ENCODE measurements at places on chromosomes 1 and 21.
A peak's percentile ranks its signal among the peaks of the same experiment; 100 is the strongest.

- no peak for DNase-seq
Observed at GRCh38 chr1:55081188-55081904, 42.0 kb downstream of the PCSK9 start.

GRCh38 chr1:79197421-79197820, 190.9 kb upstream of the ADGRL4 start:
- DNase-seq: no peak

DNA sequence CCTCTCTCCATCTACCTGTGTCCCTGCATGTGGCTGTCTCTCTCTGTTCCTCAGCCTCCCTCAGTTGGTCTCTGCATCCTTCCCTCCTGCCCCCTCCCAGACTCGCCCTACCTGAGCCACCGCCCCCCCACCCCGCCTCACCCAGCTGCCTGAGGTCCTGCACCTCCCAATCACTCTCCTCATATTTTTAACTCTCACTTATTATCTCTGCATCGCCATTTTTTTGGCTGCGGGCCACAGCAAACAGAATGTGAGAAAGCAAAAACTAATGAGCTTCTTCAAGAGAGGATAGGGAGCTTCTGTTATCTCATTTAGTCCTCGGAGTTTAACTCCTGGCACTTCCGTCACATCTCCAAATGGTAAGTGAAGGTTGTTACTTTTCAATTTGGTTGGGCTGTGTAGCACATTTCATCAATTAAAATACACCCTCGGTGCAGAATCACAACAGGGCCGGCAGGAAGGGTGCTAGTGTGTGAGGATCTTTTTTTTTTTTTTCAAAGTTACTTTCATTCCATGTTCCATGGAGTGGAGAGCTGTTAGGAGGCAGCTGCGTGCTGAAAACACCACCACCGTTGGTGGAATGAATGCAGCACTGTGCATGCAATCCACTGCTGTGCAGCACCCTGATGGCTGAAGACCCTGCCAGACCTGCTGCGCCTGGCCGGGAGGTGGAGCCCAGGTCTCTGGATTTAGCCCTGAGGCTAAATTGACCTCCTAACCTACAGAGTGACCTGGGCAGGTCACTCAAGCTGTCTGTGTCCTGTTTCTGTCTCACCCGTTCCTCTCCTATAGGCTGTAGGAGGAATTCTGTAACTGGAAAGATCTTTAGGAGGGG, 157.2 kb upstream of the NFIA start:
- no peak for DNase-seq

DNA sequence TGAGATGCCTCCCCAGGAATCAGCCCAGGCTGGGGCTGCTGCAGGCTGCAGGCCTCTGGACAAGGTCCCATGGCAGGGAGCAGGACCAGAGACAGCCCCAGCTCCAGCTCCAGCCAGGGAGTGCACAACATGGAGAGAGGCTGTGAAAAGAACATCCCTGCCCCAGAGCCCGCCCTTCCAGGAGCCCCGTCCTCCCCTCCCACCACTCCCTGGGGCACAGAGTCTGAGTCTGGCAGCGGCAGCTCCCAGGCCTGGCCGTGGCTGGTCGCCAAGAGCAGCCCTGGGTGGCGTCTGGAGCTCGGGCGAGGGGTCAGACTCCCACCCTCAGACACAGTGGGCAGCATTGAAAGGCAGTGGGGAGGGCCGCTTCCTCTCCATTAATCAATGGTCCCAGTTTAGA, 37.8 kb downstream of the MEGF6 start:
- no peak for DNase-seq

DNA sequence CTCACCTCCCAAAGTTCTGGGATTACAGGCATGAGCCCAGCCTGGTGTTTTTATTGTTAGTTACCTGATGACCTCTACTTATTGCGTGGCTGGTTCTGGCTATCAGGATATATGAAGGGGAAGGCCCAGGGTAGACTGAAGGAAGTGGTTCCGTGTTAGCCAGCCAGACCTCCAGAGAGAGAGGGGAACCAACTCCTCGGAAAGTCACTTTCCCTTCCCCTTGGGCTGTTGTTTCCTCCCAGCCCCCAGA, 2.5 kb upstream of the RCSD1 start:
- DNase-seq: peak; percentile 64

GRCh38 chr1:48917070-48917454, 140.4 kb upstream of the BEND5 start:
- no peak for DNase-seq

- no peak for DNase-seq
Observed at GRCh38 chr21:25925064-25925800, 190.5 kb downstream of the GABPA start.

DNA sequence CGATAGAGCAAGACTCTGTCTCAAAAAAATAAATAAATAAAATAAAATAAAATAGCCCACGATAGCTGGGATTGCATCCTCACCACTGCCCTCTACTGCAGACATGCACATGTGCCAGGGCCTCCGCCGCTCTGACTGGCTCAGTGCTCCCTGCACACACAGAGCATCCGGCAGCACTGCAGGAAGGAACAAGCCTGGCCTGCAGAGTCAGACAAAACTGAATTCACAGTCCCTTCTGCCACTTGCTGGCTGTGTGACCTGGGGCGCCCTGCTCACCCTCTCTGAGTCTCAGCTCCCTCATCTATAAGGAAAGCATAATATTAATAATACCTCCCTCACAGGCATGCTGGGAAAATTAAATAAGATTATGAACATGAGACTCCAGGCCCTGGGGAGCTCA, 35.4 kb downstream of the CSMD2 start:
- DNase-seq: no peak

GRCh38 chr1:231392389-231393131, 29.5 kb downstream of the EGLN1 start:
- no peak for DNase-seq

GRCh38 chr1:228825840-228826484, 90.7 kb downstream of the RHOU start:
- no peak for DNase-seq

GRCh38 chr1:164622068-164622845, 63.3 kb downstream of the PBX1 start:
- no peak for DNase-seq

DNA sequence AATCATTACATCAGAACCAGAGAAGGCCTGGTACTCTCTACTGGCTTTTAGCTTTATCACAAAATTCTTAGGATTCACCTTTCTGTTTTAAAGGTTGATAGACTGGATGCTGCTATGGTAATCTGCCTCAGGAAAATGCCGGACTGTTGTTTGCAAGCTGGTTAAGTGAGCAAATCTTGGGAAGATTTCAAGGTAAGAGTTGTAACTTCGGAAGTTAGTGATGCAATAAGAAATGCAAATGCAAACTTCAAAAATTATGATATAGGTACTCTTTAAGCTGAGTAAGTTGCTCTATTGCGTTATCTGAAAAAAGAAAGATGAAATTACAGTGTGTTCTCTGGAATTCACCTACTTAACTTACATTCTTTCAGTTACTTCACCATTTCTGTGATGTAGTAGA, 4.4 kb upstream of the SLC16A1 start:
- no peak for DNase-seq

- DNase-seq: no peak
Observed at GRCh38 chr1:182587666-182588499, 1.2 kb downstream of the RNASEL start.

- DNase-seq: no peak
Observed at GRCh38 chr21:21137986-21138385, 139.8 kb downstream of the NCAM2 start.

GRCh38 chr1:96749618-96750017, 28.0 kb downstream of the PTBP2 start:
- no peak for DNase-seq

DNA sequence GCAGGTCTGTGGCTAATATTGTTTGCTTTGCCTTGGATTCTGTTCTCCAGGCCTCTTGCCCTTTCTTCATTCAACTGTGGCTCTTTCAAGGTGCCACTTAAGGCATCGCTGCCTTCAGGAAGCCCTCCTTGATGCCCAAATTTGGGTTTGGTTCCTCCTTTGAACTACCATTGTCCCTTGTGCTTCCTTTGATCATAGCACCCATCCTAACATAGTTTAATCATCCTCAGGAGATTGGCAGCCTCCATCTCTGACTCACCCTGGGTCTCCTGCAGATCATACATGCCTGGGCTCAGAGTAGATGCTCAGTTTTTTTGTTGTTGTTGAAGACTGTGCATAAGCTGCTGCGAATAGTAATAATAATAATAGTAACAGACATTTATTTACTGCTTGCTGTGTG, 54.4 kb upstream of the ACOT11 start:
- no peak for DNase-seq

GRCh38 chr1:109391626-109392025, 6.1 kb downstream of the SORT1 start:
- peak; percentile 68 for DNase-seq

GRCh38 chr1:223246476-223247112, 103.5 kb upstream of the TLR5 start:
- DNase-seq: no peak

DNA sequence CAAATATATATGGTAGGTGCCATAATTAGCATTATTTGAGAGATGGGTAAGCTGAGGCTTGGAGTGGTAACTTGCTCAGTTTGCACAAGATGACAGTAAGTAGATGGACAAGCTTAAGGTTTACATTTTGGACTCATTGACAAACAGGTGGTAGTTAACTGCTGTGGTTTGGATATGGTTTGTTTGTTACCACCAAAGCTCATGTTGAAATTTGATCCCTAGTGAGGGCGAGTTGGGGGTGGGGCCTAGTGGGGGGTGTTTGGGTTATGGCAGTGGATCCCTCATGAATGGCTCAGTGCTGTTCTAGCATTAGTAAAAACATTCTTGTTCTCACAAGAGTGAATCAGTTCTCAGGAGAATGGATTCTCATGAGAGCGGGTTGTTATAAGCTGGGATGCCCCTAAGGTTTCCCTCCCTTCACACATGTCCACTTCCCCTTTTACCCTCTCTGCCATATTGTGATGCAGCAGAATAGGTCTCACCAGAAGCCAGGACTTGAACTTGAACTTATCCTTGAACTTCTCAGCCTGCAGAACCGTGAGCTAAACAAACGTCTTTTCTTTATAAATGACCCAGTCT, 6.6 kb upstream of the PRRX1 start:
- no peak for DNase-seq

DNA sequence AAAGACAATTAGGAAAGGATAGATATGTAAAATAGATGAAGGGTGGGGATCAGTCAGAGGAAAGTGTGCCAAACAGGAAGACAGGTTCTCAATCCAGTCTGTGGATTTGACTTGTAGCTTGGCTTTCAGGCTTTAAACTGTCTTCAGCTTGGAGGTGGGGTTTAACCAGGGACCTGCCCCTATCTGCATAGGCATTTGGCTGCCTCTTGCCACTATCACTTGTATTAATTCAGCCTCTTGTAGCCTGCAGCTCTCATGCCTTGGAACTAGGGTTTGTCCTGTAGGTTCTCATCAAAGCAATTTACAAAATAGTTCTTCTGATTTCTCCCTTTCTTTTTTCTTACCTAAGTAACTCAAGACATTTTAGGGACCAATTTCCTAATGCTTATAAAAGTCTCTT, 88.8 kb upstream of the PAXBP1 start:
- no peak for DNase-seq

DNA sequence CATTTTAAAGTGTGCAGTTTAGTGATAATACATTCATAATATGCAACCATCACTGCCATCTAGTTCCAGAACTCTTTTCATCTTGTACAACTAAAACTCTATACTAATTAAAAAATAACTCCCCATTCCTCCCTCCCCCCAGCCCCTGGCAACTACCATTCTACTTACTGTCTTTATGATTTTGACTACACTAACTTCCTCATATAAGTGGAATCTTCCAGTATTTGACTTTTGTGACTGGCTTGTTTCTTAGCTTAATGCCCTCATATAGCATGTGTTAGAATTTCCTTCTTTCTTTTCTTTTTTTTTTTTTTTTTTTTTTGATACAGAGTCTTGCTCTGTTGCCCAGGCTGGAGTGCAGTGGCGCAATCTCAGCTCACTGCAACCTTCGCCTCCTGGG, 1.4 kb upstream of the NVL start:
- no peak for DNase-seq

- no peak for DNase-seq
Observed at GRCh38 chr21:25562660-25563059, 44.6 kb downstream of the MRPL39 start.

DNA sequence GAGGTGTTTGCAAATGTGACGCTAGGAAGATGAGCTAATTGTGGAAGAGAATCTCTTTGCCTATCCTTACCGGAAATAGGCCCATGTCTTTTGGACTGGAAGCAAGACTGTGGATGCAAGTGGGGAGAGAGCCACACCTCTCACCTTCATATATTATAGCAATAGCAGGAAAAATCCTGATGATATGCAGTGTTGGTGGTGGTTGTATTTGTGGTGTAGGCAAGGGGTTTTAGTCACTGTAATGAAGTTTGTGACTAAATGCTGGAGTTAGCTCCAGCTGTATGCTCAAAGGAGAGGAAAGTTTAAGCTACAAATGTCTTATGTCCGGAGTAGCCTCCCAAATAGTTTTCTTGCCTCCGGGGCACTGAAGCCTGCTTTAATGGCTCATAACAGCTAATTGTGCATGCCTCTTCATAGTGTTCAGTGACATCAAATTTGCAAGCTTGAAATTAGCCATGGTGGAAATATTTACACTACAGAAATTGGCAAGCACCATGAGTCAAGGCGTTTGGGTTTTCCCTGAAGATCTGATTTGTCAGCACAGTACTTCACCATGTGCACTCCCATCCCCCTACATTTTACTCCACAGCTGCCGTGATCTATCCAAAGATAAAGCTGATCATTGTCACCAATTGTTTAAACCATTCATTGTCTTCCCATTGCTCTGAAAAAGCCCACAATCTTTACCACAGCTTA, 102.6 kb upstream of the ZNF644 start:
- DNase-seq: no peak

GRCh38 chr1:108913105-108913948, 36.5 kb downstream of the GPSM2 start:
- no peak for DNase-seq

DNA sequence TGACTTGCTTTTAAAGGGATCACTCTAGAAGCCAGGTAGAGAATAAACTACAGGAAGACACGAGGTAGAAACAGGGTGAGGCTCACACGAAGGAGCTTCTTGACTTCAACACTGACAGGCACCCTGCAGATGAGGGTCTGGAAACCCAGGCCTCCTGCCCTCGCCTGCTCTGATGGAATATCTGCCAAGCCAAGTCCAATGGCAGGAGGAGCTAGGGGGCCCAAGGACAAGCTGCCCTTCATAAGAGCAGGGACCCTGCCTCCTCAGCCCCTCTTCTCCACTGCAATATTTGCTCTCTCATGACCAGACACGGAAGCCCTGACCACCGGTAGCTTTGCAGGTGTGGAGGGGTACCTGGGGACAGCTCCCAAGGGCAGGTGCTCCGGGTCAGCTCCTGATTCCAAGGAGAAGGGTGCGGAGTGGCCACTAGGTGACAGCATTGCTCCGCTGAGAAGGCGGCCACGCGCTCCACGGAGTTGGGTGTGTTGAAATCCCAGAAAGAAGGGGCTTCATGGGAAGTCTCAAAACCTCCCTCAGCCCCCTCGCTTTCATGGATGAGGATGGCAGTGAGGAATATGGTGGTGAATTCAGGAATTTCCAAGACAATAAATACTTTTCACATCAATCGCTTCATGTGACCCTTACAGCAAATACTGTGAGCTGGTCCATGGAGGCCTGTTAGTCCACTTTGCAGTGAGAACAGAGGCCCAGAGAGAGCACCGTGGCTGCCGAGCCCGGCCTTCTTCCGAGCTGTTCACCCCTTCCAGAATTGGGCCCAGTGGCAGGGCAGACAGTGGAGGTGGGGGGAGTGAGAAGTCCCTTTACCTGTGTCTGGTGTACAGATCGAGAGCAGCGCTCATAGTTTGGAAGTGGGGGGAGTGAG, 33.2 kb upstream of the PAX7 start:
- peak; percentile 35 for DNase-seq
